Activated CD4-positive, CD25-positive, alpha-beta regulatory T cell treated with anti-CD3 and anti-CD28 coated beads, Interleukin-2, amount 50 U/mL, for 72 hours (primary cell): ENCODE measurements at places on chromosomes 1 and 21.

GRCh38 chr1:82215056-82215852 is 414.5 kb downstream of the ADGRL2 start:
- no peak for DNase-seq

DNA sequence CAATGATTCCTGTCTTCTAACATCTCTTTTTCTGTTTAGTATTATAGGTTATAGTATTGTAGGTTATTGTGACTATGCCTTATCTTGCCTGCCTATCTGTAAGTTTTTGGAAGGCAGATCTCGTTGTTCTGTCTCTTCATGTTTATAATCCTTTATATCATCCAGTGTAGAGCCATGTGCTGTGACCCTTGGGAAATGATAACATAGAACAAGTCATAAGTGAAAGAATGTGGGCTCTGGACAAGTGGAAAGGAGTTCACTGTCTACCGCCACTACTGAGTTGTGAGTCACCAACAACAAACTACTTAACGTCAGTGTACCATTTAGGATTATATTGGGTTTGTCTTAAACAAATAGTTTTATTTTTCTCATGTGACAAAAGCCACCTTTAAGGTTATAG is 139.3 kb downstream of the LYPLAL1 start:
- no peak for DNase-seq

GRCh38 chr1:66778266-66778665 is 22.8 kb downstream of the INSL5 start:
- DNase-seq, result no peak

DNA sequence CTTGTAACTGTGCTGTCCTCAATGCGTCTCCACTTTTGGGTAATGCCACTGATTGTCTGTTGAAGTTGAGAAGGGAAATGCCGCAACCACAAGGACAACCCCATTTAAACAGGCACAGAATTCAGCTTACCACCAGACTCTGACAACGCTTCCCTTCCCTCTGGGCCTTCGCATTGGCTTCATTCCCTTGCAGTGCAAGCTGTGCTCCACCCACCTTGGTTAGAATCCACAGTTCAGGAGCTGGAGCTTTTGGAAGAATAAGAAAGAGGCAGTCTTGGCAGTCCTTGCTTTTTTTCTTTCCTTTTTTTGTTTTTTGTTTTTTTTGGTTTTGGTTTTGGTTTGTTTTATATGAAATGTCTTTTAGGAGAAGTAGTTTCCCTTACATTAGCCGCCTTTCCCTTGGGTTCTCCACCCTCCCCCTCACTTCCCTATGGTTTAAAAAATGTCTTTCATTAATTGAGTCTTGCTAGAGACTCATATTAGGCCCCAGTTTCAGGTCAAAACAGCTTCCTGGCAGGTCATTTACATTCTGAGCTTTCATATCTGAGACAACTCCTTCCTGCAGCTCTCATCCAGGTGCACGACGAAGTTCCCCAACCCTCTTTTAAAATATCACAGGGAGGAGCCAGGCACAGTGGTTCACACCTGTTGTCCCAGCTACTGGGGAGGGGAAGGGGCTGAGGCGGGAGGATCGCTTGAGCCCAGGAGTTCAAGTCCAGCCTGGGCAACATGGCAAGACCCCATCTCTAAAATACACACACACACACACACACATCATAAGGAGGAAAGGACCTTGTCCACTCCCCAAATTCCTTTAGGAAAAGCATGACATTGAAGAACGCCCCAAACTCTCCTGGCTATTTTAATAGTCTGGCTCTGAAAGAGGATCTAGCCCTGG is 20.7 kb upstream of the LAX1 start:
- DNase-seq, result no peak

DNA sequence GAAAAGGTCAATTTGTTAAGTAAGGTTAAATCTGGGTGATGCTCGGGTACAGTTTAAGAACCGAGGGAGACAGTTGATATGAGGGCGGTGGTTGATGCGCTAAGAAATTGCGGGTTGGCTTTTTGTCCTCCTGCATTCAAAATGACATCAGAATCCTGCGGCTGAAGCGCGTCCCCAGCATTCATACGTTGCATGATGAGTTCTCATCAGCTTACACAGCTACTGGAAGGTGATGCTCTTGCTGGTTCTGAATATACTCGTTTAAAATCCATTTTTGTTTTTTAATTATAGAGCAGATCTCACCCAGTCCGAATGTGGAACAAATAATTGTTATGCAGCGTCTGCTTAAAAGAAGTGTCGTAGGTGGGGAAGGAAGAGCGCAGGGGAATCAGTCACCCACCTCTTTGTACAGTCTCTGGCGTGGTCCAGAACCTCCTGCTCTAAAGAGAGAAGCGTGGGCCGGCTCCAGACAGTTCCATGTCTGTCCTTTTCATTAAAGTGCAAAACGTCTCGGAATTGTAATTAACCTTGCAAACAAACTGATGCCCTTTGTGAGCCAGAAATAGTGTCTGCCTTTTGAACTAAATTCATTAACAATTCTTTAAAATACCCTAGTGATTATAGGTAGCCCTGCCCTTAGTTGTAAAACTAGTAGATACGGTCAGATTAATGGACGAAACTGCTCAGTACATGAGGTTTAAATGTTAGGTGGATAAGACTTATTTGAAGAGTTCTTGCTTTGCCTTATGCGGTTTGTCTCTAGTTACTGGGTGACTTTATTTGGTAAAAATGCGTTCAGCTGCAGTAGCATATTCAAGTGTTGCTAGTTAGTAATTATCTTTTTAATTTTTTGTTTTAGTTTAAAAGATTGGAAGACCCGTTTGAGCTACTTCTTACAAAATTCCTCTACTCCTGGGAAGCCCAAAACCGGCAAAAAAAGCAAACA is 741 bp downstream of the RGS2 start:
- no peak for DNase-seq

GRCh38 chr1:18957136-18957521 is 653 bp upstream of the IFFO2 start:
- no peak for DNase-seq

DNA sequence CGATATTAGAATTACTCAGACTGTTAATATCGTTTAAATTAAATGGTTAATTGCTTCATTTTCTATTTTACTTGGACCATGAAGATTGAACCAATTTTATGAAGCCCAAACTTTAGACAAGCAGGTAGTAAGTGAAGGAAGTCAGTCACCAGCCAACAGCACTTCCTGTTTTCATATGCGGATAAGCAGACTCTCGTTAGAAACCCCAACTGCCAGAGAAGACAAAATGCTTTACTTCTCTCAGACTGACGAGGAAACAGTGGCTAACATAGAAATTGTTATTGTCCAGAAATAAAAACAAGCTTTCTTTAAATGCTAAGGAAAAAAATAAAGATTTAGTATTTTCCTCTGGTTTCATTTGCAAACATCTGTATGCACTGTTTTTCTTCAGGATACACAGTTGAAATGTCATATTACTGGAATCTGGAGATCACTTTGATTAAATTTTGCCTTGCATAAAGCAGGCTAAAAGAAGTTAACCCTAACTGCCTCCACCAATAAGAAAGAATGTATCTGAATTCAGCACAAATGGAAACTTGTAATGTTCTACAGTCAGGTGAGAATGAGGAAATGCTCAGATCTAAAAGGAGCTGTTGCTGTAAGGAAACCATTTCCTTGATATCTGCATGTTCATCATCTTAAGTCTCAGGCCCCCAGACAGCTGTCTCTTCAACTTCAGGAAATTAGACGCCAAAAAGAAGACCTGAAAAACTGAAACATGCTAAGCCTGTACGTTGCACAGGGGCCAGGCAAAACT is 129.8 kb upstream of the SAMSN1 start:
- no peak for DNase-seq

DNA sequence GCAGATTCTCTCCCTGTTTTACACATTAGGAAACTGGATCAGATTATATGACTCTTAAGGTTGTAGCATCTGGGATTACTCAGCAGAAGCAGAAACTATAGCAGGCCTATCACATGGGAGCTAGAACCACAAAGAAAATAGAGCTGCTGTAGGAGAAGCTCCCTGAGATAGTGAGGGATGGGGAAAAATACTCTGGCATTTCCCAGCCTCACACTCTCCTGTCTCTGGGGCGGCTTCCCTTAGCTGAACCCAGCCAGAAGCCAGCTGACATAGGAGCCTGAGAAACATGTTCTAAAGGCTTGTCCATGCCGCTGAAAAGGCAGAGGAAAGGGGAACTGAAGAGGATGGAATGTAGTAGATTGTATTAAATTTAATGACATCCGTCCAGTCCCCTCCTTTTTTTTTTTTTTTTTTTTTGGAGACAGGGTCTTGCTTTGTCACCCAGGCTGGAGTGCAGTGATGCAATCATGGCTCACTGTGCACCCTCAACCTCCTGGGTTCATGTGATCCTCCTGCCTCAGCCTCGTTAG is 76.8 kb upstream of the DNAJC6 start:
- no peak for DNase-seq

DNA sequence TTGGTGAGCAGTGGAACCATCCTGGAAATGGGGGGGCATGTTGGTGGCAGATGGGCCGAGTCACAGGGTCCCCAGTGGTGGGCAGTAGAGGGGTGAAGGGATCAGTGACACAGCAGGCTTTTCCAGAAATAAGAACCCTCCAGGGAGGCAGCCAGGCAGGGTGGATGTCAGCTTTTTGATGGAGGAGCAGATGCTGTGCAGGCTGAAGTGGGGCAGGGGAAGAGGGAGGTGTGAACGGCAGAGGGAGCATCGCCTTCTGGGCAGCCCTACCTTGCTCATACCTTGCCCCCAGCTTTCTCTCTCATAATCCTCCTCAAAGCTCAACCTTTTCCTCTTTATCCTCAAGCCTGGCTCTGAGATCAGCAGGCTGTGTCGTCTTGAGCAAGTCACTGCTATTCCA is 131.8 kb upstream of the IPO9 start:
- no peak for DNase-seq

GRCh38 chr21:18986197-18986596 is 582.6 kb upstream of the TMPRSS15 start:
- no peak for DNase-seq

- DNase-seq, result no peak
These were observed 5.3 kb upstream of the RLF start for GRCh38 chr1:40155910-40156309.

DNA sequence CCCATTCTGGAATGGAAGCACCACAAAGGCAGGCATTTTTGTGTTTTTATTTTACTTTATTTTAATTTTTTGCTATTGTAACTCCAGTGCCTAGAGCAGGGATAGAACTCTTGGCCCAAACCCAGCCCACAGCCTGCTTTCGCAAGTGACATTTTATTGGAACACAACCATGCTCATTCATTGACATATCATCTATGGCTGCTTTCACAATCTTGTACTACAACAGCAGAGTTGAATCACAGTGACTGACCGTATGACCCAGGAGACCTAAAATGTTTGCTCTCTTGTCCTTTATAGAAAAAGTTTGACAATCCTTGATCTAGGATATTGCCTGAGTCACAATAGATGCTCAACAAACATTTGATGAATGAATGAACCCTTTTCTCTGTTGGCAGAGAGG is 83.9 kb upstream of the ATP1A1 start:
- no peak for DNase-seq

DNA sequence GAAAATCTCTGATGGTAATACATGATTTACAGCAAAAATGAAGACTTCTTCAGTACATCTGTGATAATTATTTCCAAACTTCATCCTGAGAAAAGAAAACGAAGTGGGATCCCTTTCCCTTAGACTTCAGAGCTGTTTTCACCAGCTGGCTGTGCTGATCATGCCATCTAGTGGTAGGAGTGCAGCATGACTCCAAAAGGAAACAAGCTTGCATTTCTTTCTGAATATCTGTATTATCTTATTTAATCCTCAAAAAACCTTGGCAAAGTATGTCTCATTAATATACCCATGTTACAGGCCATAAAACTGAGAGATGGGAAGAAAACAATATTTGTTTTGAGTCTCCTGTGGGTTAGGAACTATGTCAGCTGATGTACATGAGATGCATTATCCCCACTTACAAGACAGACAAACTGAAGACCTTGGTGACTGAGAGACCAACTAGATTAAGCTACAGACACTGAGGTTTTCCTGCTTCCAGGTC is 9.8 kb upstream of the GJA8 start:
- no peak for DNase-seq

DNA sequence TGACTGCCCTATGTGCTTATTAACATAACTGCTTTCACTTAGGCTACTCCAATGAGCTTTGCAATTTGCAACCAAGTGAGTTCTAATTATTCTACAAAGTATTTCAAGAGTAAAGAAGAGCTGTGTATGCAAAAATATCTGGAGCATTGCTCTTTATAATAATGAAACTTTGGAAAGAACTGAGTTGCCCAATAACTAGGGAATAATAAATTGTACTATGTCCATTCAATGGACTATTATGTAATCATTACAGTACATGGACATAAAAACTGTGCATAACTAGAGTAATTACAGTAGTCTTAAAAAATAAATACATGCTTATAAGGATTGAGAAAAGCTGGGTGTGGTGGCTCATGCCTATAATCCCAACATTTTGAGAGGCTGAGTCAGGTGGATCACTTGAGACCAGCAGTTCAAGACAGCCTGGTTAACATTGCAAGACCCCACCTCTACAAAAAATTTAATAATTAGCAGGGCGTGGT is 70.3 kb upstream of the JAK1 start:
- no peak for DNase-seq

- DNase-seq, result no peak
These were observed 77.3 kb upstream of the NFASC start for GRCh38 chr1:204793259-204793914.

GRCh38 chr1:6868660-6869380 is 83.6 kb downstream of the CAMTA1 start:
- no peak for DNase-seq

DNA sequence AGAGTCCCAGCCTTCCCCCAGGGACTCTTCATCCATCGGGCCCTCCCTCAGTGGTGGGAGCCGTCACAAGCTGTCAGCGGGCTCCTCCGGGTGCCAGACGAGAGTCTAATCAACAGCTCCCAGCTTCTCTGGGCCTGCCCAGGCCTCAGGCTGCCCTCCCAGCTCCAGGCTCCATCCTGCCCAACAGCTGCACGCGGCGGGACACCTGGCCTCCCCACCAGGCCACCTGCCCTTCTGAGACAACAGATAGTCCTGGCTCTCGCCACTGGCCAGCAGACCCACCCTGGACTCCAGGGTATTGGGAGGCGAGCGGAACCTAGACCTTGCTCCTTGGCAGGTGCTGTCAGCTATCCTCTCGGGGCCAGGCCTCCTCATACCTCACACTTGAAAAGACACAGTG is 3.1 kb downstream of the WNT4 start:
- DNase-seq, result no peak

GRCh38 chr1:119448127-119448511 is 33.2 kb downstream of the HSD3B2 start:
- no peak for DNase-seq

GRCh38 chr1:7564137-7564536 is 207.0 kb upstream of the VAMP3 start:
- no peak for DNase-seq

GRCh38 chr1:5617179-5617520 is 375.1 kb downstream of the NPHP4 start:
- DNase-seq, result no peak

GRCh38 chr1:223645903-223646302 is 19.6 kb downstream of the CAPN8 start:
- no peak for DNase-seq
